HEK293T (cell line): ENCODE measurements at places on chromosomes 3 and 15.

- no peak for DNase-seq
These were observed 55.6 kb downstream of the SMAD3 start for GRCh38 chr15:67120839-67121643.

- DNase-seq = no peak
These were observed 266.3 kb downstream of the RPLP1 start for GRCh38 chr15:69718916-69719315.

DNA sequence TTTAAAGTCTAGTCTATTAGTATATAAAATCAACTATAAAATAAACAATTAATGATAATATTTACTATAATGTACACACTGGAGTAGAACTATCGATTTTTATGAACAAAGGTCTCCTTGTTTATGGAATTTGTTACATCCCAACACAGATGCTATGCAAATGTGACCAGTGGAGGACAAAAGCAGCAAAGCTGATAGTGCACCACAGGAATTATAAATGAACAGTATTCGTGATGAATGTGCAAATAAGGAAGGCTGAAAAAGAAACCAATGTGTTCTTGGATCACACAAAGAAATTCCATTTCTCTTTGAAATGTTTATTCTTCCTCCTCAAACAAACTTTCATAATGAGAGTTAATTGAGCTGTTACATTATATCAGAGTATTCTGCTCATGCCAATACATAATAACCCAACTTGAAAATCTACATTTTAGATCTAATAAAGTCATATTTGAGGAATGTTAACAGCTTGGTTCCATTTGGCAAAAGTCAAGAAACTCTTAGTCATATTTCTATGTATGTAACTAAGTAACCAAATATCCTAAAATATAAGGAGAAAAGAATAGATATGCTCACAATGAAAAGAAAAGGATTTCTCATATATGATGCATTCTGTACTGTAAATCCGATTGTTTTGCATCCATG is 79.3 kb downstream of the NEK10 start:
- DNase-seq = no peak

DNA sequence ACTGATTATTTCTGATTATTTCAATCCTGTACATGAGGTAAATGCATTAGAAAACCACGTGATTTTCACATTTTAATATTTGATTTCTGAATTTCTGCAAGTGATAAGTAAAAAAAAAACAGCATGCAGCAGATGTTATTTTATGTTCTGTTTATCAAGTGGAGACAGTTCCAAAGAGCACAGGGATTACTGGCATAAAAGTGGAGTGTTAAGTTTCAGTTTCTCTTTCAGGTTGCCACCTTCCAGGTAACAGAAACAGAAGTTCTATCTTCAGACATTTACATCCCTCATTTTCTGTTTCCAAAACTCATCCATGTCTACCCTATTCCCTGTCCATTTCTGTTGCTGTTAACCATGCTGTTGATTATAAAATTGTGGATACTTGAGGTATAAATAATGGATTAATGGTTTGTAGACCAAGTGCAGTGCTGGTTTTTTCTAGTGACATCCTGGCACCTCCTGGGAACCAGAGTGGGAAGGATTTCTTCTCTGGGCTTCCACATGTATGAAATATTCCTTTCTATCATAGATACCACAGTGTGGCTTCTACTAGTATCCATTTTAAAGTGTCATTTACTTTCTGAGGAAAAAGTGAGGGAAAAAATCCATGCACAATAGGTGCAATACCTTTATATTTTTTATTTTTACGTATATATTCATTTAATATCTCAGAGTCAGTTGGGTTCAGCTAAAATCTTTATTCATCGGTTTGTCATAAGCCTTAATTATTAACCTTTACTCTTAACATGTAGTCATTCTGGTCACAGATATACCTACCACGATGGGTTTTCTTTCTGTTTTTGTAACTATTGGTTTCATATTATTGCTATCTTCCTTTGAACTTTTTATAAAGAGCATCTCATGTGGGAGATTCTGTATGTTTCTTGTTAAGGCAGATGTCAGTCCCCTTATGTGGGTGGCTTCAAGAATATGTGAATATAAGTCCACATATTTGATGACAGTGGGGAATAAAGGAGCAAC is 1010.0 kb downstream of the SQOR start:
- DNase-seq = no peak

DNA sequence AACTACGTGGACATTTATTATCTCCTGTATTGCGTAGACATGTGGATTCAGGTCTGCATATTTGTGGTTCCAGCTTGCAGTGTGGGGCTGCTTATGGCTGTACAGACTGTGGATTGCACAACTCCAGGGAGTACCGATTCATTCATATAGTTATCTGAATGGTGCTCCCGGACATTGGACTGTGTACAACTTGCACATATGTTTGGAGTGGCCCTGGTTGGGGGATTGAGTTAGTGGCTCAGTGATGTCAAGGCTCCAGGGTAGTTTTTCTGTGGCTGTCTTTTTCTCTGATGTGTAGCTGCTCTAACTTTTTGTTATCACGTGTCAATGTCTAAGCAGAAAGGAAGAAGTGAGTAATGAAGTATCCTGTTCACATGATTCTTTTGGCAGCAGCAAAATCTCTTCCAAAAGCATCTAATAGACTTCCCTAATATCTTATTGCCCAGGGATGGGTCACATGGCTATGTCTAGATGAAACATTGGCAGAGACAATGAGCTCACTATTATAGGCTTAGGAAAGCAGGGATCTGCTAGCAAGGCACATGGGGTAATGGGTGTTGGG is 15.8 kb downstream of the ST3GAL6 start:
- no peak for DNase-seq

DNA sequence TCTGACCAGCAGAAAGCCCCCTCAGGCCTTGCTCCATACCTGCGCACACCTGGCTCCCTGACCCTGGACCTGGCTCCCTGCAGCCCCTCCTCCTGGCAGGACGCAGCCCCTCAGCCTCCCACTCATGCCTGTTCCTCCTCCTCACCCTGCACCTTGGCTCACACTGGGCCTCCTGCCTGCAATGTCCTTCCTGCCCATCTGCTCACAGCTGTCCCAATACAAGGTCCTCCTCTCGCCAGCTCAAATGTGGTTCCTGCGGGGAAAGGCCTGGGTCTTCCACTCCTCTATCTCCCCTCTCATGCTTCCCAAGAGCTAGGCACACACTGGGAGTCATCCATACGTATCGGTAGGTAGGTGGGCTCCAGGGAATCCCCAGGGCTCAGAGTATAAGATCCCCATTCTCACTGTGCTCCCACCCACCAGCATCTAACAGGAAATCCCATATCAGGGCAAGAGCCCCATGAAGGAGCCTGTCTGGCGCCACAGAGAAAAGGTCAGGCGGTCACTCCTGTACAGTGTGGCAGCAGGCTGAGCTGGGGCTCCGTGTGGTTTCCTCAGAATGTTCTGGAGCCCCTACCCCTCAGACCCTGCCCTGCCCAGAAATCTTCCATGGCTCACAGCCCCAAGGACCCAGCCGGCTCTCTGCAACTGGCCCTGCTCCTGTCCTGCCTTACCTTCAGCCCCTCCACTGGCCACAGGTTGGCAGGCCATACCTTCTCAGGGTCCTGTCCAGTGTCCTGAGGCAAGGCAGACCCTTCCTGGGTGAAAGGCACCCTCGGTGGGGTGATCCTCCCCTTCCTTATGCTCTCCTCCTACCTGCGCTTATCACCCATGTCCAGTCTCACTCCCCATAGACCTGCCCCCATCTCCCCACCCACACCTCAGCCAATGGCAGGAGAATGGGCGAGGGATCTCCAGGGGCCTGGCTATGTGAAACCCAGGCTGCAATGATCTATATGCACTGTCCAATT is 10.9 kb downstream of the PLCD1 start:
- no peak for DNase-seq

GRCh38 chr3:23913873-23914743 is 2.7 kb downstream of the NKIRAS1 start:
- no peak for DNase-seq

- no peak for DNase-seq
These were observed 29.5 kb downstream of the CORO2B start for GRCh38 chr15:68608206-68608843.

GRCh38 chr3:58183221-58183620 is 27.6 kb downstream of the DNASE1L3 start:
- no peak for DNase-seq

- no peak for DNase-seq
These were observed 58.3 kb upstream of the TFRC start for GRCh38 chr3:196140224-196140623.

GRCh38 chr3:76643623-76644304 is 396.1 kb upstream of the ROBO2 start:
- no peak for DNase-seq

DNA sequence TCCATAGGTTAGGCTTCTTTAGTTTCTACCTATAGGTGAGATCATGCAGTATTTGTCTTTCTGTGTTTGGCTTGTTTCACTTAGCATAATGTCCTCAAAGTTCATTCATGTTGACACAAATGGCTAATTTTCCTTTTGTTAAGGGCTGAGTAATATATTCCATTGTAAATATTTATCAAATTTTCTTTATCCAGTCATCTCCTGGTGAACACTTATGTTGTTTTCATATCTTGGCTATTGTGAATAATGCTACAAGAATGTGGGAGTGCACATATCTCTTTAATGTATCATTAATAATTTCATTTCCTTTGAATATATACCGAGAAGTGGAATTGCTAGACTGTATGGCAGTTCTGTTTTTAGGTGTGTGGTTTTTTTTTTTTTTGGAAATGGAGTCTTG is 250.9 kb upstream of the SEMA6D start:
- no peak for DNase-seq

DNA sequence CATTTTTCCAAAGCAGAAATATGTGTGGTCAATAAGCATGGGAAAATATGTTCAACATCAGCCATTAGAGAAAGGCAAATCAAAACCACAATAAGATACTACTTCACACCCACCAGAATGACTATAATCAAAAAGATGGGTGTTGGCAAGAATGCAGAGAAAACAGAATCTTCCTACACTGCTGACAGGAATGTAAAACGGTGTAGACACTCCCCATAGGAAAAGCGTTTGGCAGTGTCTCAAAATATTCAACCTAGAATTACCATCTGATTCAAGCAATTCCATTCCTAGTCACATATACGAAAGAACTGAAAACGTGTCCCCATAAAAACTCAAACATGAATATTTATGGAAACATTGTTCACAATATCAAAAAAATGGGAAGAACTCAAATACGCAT is 123.3 kb downstream of the ADAMTS17 start:
- no peak for DNase-seq

- no peak for DNase-seq
These were observed 120.0 kb downstream of the EEFSEC start for GRCh38 chr3:128273109-128273840.

- DNase-seq = no peak
These were observed 78.3 kb downstream of the SMAD6 start for GRCh38 chr15:66780172-66780972.

DNA sequence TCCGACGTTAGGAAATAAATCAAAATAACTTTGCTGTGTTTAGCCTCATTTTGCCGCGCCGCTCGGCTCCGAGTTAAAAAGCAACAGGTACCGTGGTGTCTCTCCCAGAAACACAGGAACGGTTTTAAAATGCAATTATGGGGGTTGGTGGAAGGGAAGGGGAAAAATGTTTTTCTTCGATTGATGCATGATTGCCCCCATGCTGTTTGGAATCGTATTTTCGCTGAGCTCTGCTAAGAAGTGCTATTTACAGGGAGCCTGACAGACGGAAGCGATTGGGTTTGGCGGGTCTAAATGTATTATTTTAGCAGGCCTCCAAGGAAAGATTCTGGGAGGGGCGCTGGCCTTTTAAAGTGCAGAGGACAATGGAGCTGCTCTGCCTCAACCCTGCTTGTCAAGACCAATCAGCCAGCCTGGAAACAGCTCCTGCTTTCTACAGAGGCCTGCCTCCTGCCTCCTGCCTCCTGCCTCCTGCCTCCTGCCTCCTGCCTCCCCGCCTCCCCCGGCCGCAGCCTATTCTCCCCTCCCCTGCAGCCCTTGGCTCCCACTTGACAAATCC is 156.7 kb upstream of the TLE3 start:
- no peak for DNase-seq

GRCh38 chr15:83435202-83435601 is 11.9 kb upstream of the SH3GL3 start:
- no peak for DNase-seq

GRCh38 chr3:151101270-151101969 is 16.0 kb downstream of the MED12L start:
- peak; percentile 44 for DNase-seq

DNA sequence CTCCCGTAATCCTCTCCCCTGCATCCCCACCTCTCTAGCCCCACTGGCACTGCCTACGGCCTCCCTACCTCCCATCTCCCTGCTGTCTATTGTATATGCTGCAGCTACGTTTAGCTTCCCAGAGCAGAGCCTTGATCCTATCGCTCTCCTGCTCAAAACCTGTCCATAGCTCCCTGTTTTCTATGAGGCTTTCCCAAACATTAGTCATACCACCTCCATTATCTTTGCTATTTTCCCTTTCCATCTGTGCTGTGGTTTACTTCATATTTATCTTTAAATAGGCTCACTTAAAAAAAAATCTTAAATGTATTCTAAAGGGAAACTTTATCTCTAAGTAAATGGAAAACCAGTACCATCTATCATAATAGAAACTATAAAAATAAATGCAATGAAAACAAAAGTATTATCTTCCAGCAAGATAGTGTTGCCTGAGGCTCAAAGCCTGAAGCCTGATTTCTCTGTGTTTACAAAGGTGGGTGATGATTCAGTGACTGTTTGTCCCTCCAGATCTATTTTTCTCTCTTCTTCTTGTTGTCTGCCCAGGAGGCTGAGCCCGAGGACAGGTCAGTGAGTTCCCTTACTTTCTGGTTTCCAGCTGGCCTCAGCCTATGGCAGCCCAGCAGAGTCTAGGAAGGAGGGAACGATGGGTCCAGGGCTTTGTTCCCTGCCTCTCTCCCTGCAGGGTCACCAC is 397.1 kb upstream of the CFAP20DC start:
- DNase-seq = no peak

- no peak for DNase-seq
These were observed 107.4 kb downstream of the GLDN start for GRCh38 chr15:51448622-51449399.

GRCh38 chr3:40690749-40691451 is 166.1 kb downstream of the ZNF621 start:
- DNase-seq = no peak

GRCh38 chr15:77352887-77353286 is 67.0 kb downstream of the PEAK1 start:
- no peak for DNase-seq

GRCh38 chr15:83462953-83463433 is 15.9 kb downstream of the SH3GL3 start:
- no peak for DNase-seq

- DNase-seq = no peak
These were observed 53.3 kb upstream of the TLE3 start for GRCh38 chr15:70151003-70151402.
